ENCODE measurements at places on chromosomes 12 and 14.

GRCh38 chr12:81800298-81801148, 41.4 kb upstream of the PPFIA2 start:
- DNase-seq = no peak

GRCh38 chr12:17971850-17972249, 118.1 kb downstream of the RERGL start:
- DNase-seq = no peak

- DNase-seq = no peak
Measured at GRCh38 chr14:69267492-69267891, 7.5 kb downstream of the GALNT16 start.

GRCh38 chr12:93181409-93181965, 196.2 kb upstream of the NUDT4 start:
- no peak for DNase-seq

- DNase-seq = no peak
Measured at GRCh38 chr12:129903956-129904829, at the start of gene TMEM132D. Gene TMEM132D (minus strand): TSS chr12:129904025.

DNA sequence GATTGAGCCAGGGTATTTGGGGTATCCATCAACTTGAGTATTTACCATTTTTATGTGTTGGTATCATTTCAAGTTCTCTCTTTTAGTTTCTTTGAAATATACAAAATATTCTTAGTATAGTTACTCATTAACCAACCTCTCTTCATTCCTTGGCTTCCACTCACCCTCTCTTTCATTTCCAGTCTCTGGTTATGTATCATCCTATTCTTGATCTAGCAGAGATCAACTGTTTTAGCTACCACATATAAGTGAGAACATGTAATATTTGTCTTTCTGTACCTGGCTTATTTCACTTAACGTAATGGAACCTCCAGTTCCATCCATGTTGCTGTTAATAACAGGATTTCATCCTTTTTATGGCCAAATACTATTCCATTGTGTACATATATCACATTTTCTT, 86.9 kb downstream of the DACT1 start:
- no peak for DNase-seq

DNA sequence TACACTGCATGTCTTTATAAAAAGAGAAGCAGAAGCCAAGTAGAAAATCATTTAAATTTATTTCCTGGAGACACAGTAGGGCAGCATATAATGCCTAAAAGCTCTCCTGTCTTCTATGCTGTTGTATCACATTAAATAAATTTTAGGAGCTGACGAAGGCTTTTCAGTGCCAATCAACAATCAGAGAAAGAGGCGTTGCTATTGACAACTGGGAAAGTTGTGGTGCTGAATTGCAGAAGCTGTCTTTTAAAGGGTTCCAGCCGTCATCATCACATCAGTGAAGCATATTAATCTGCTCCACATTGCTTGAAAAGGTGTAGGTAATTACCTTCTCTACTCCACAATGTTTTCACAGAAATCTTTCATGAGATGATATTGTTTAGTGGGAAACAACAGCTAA, 103.9 kb downstream of the FSCB start:
- no peak for DNase-seq

DNA sequence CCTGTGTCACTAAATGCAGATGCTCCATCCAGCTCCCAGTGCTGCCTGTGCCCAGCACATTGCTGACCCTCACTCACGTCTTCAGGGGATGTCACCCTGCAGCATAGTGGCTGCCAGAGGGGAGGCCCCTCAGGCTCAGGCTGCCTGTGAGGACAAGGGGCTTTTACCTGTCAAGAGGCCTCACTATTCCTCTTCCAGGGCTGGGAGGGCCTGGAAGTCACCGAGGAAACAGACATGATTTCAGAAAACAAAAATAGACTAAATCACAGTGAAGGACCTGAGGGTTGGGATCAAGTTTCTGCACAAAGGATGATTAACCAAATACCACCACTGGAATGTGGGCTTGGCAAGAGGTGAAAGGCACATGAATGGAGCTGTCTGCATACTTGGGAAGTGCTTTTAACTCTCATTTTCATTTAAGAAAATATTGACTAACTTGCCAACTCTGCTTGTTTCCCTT, 1202.3 kb downstream of the BCL11B start:
- DNase-seq = no peak

- no peak for DNase-seq
Measured at GRCh38 chr12:31560516-31560915, 30.4 kb downstream of the DENND5B start.

DNA sequence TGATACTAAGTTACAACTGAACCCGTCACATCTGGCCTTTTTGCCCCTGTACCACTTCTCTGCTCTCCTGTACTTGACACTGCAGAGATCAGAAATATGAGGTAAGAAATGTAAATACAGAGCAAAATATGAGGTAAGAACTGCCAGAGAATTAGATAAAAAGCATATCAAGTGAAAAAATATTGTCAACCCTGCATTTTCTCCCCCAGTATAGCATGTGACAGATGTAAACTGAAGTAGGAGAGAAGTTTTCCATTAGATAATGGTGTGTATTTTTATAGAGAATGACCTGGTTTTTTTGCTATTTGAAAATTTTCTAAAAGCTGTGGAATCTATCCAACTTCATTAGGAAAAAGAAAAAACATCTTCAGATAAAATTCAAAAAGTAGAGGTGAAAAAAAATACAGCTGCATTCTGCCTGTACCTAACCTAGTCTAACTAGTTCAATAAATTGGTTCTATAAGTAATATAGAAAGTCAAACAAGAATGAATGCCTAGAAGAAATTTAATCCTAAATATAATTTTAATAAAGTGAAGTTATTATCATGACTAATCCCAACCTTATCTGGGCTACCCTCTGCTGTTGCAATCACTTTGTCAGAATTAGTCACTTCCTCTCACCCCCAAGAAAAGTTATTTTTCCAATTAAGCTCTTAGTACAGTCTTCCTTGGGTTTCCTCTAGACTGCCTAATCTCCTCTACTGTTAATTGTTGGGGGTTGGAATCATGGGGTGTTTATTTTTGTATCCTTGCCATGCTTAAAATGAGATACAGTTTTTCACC, 210.0 kb downstream of the RASSF9 start:
- no peak for DNase-seq

DNA sequence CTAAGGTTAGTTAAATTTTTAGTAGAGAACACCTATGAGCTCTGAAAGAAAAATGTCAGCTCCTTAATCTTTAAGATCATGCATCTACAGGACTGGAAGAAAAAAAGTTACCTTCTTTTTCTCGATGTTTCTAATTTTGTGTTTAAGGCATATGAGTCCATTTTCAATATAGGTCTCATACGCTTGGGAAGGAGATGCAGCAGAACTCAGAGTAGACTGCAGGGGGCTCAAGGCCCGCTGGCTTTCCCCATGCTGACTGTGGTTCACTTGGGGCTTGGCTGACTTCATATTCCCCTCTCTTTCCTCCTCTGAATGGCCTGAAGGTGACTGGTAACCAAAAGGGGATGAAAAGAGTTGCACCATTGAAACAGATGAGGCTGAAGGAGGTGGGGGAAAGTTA, 1.5 kb downstream of the CAPRIN2 start:
- no peak for DNase-seq

DNA sequence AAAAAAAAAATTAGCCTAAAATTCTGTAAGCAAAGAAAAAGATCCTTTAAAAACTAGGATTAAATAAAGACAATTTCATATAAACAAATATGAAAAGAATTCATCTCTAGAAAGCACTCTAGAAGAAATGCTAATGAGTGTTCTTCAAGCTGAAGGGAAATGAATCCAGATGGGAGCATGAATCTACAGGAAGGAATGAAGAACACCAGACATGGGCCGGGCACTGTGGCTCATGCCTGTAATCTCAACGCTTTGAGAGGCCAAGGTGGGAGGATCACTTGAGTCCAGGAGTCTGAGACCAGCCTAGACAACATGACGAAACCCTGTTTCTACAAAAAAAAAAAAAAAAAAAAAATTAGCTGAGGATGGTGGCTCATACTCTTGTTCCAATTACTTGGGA, 297.2 kb downstream of the FBXL14 start:
- DNase-seq = no peak

GRCh38 chr12:53191096-53191884, 10.6 kb upstream of the CSAD start:
- DNase-seq = no peak

DNA sequence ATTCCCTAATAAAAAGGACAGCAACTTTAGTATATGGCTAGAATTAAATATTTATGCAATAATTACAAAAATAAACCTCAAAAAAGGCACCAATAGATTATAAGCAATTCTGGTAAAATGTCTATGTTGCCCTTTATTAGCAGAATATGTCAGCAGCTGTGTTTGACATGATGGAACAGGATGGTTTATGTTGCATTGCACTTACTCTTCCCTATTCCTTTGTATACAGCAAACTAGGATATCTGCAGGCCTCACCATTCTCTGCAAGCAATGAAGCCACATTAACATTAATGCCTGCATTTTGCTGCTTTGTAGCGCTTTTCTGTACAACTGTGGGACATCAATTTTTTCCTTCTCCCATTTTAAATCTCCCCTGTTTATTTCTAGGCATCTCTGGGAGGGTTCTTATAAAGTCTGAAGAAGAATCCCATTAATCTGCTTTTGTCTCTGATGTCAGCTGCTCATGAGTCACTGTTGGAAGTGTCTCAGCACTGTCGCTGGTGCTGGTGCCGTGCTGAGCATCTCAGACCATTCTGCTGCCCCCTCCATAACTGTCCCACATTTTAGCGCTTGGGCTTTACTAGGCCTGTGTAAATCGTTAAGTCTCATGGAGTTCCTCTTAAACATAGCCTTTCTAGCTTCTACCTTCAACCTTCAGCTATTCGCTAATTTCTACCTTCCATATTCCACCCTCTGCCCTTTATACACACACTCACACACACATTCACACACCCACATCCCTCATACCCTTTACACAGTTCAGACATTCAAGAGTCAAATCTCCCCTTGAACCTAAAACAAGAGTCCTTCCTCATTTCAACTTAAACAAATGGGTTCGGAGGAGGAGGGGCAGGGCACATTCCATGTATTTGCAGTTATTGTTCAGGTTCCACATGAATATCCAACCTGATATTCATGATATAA, 64.4 kb upstream of the TRHDE start:
- DNase-seq = peak; percentile 25

DNA sequence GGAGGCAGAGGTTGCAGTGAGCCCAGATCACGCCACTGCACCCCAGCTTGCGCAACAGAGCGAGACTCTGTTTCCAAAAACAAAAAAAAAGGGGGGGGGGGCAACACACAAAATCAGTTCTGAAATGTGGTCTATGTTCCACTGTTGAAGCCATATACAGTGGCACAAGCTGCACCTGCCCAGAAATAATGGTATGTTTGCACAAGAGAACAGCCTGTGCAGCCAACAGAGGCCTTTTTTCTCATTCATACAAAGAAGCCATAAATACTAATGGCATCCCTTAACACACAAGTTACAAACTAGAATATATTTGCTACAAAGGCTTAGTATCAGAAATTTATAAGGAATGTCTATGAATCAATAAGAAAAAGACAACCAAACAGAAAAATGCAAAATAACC, 37.1 kb downstream of the ITPR2 start:
- no peak for DNase-seq

GRCh38 chr14:99133636-99134515, 138.1 kb downstream of the BCL11B start:
- DNase-seq = peak; percentile 52

Measured in dorsolateral prefrontal cortex (tissue), 122 donors.